COR-L47 (cell line): ENCODE measurements at places on chromosomes 1 and 21.

- DNase-seq = no peak
Observed at GRCh38 chr21:41367945-41368734, 6.3 kb downstream of the MX2 start.

DNA sequence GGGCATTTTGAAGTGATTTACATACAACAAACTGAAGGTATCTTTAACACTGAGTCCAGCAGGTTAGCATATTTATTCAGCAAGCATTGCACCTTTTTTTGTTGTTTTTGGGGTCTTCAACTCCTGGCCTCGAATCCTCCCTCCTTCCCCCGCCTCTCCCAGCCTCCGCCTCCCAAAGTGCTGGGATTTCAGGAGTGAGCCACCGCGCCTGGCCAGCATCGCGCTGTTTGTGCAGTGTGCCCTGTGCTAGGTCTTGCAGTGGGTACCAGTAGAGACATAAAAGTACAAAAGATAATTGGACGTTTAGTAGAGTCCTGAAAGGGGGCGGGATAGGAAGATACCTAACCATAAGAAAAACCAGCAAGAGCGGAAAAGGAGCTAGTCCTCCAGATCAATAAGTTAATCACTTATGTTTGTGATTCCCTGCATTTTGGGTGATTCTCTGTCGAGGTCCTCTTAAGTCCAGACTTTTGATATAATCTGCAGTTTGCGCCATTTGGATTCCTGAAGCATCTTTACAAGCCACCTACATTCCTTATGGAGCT is 111.8 kb downstream of the OSBPL9 start:
- no peak for DNase-seq

- DNase-seq = no peak
Observed at GRCh38 chr1:209651138-209651587, 1.1 kb downstream of the LAMB3 start.

- no peak for DNase-seq
Observed at GRCh38 chr1:85122169-85122568, 73.9 kb upstream of the MCOLN3 start.

GRCh38 chr1:11838349-11839272 is 9.0 kb downstream of the NPPA start:
- DNase-seq = peak; percentile 34

GRCh38 chr1:205545991-205546390 is 41.5 kb downstream of the CDK18 start:
- no peak for DNase-seq

GRCh38 chr1:179295164-179295755 is 1.7 kb downstream of the SOAT1 start:
- no peak for DNase-seq

GRCh38 chr1:195520757-195521156 is 1087.5 kb downstream of the KCNT2 start:
- DNase-seq = no peak

- peak; percentile 72 for DNase-seq
Observed at GRCh38 chr1:10734962-10735544, 61.4 kb downstream of the CASZ1 start.

GRCh38 chr1:238060061-238060460 is 169.3 kb upstream of the ZP4 start:
- DNase-seq = no peak

GRCh38 chr1:50827546-50827945 is 132.5 kb downstream of the FAF1 start:
- no peak for DNase-seq

DNA sequence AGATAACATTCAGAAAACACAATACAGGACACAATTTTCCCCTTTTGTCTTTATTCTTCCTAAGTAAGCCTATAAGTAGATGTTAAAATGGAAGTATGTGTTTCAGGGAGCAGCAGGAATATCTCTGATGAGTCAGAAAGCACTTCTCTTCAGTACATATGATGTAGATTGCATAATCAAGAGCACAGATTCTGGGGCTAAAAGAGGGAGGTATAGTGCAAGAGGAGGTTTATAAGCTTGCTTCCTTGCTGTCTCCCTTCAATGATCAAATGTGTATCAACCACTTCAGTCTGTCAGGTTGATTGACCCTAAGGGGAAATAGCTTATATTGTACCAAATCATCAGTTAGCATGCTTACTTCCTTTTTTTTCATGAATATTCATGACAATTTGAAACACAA is 822.8 kb downstream of the BRINP3 start:
- DNase-seq = no peak

- no peak for DNase-seq
Observed at GRCh38 chr1:147089457-147089856, 82.8 kb downstream of the PRKAB2 start.

- no peak for DNase-seq
Observed at GRCh38 chr1:36570006-36570405, 87.3 kb upstream of the CSF3R start.

GRCh38 chr1:176989023-176989422 is 175.5 kb downstream of the ASTN1 start:
- no peak for DNase-seq

DNA sequence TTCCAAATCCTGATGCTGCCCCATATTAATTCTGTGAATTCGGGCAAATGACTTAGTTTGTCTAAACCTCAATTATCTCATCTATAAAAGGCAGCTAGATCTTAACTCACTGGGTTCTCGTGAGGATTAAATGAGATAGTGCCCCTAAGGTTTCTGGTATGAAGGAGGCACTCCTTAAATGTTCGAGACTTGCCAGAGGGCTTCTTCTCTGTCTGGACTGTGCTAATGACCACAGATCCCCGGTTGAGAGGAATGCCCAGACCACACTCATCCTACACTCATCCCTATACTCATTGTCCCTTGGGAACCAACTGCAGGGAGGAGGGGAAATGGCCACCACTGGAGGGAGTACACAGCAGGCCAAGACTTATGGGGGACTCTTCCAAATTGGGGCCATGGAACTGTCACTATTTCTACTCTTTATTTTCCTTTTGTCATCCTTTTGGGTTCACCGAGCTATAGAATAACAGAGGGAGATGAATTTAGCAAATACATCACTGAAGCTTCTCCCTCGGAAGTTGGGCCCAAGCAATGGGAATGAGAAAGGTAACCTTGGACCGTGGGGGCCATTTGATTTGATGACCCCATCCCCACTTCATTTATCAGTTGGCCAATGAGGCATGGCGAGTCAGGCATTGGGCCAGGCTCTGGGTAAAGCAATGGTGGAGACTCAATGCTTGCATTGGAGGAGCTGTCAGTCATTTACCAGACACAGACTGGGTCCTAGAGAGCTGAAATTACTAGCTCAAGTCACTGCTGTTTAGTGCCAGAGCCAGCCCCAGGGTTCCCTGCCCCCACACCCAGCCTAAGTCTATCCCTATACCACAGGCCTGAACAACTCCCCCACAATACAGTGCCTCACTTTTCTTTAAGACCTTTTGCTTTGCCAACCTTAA is 5.1 kb downstream of the ATF3 start:
- DNase-seq = no peak

- DNase-seq = no peak
Observed at GRCh38 chr1:244021427-244021826, 29.7 kb upstream of the ZBTB18 start.

GRCh38 chr1:28083876-28084275 is 4.5 kb downstream of the EYA3 start:
- DNase-seq = no peak

GRCh38 chr1:153881751-153882150 is 41.0 kb downstream of the GATAD2B start:
- DNase-seq = peak; percentile 90

DNA sequence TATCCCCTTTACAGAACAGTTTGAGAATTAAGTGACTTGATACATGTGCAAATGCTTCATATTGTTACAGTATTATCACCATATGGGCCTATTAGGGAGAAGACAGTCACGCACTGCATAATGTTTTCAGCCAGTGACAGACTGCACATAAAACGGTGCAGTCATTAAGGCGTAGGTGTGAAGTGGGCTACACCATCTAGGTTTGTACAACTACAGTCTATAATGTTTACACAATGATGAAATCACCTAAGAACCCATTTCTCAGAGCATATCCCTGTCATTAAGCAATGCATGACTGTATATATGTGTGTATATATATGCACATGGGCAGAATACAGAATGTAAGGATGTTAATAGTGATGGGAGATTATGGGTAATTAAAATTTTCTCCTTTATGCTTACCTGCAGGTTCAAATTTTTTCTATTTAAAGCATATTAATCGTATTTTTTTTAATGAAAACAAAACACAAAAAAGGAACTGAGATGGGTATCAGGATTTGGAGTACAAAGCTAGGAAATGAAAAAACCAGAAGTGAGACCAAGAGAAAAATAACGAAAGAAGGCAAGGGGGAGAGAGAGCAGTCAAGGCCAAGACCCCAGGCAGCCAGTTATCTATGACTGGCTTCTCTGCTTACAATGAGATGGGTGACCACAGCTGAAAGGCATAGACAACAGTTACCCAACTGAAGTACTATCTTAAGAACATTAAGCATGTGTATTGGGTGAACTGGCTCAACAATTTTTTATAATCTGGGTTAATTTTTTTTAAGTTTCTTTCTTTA is 122.9 kb upstream of the DAB1 start:
- DNase-seq = no peak

- peak; percentile 22 for DNase-seq
Observed at GRCh38 chr1:51518033-51518585, 957 bp downstream of the EPS15 start.

- no peak for DNase-seq
Observed at GRCh38 chr1:206081856-206082255, 28.9 kb downstream of the RHEX start.

DNA sequence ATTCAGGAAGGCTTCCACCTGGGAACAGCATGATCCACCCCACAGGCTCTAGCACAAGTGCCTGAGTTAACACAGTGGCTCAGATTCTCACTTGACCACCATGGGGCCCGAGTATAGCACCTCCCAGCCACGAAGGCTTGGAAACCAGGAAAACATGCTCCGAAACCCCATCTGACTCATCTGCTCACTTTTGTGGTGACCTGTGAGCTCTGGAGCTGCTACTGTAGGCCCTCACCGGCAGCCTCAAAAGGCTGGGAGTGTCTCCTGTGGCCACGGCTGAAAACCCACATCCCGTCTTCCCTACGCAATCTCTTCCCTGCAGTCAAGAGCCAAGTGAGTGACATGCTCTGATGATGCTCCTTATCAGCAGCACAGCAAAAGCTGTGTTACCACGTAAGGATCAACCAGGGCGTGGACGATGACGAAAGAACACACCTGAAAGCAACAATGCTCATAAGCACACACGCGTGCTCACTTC is 81.4 kb downstream of the TGFBR3 start:
- DNase-seq = no peak

DNA sequence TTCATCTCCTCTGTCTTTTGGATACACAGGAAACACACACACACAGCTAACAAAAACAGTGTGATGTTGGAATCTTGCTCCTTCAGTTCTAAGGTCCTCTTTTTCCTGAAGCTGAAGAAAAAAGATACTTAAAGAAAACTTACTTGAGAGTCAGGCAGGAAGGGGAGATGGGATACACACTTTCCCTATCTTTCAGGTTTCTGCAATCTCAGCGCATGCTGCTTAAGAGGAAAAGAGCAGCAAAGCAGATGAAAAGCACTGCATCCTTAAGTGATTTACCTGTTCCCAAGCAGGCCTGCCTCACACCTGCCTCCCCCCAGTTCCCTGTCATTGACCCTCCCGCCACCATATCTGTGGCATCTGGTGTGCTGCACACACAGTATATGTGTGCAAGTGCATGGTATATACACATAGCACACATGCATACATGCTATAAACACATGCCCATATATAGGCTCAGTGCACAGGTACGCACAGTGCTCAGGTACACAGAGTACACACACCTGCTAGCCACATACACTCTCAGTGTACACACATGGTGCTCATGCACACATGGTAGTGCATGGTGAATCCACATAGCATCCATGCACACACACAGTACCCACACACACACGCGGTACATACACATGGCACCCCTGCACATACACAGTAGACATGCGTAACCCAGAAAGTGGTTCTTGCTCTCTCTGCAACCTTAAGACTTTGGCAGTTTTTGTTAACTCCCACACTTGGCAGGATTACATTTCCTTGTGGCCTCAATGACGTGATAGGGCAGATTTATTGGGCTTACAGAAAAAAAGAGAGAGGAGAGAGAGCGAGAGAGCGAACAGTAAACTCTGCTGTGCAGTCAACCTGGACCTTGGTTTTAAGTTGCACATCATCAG is 166.9 kb downstream of the TOMM20 start:
- no peak for DNase-seq

DNA sequence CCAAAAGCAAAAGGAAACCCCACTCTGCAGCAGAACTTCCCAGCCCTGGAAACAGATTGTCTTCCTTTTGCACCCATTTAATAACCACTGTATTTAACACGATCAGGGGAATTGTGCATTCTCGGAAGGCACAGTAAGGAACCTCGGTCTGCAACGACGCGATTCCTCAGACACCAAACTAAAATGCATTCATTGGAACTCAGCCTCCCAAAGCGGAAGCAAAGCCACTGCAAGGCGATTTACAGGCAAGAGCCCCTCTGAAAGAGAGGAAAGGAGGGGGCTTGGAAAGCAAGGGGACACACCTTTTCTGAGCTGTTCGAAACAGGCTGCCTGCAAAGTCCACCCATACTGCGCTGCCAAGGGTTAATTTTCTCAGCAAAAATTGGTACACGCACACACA is 297.7 kb downstream of the OMA1 start:
- DNase-seq = no peak

GRCh38 chr1:94530373-94530878 is 11.1 kb downstream of the F3 start:
- no peak for DNase-seq

DNA sequence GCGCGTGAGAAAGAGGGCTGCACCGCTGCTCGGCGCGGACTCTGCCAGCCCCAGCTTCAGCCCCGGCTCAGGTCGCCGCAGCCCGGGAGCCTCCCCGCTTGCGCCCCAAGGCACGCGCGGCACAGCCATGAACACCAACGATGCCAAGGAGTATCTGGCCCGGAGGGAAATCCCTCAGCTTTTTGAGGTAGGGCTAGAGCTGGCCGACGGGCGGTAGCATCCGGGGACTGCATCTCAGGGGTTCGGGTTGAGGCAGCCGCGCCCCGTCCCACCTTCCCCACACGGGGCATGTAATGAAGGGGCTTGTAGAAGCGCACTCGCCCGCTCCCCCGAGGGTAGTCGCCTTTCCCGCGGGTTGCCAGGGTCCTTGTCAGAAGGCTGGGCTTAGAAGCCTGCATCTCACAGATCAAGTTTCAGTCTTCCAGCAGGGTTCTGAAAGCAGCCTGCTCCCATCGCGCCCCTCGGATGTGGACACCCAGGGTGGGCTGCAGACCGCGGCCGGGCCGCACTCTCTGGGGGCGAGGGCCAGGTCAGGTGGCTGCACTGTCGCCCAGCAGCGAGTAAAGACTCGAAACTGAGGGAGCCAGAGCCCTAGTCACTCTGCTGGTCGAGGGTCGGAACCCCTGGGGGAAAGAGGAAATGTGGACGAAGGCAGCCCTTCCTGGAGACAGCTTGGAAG is 507 bp downstream of the AK5 start:
- DNase-seq = peak; percentile 15

- no peak for DNase-seq
Observed at GRCh38 chr1:85267313-85267712, 7.9 kb upstream of the C1orf52 start.

DNA sequence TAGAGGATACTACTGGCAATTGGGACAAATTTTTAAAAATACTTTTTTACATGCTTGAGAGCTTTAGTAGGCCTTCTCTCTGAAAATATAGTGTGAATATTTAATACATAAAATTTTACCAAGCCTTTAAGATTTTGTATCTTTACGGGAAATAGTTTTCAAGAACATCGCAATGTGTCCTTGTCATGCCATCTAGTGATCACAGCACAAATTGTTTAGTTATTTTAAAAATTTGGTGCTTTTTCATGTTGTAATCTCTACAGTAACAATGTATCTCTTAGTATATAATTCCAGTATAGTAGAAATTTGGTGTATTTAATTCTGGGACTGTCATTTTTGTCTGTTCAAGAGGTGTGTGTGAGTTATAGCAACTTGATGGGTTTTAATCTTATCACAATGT is 6.7 kb downstream of the CDC7 start:
- DNase-seq = no peak
